ENCODE measurements at places on chromosomes 11 and 22.

- no peak for DNase-seq
These were observed 3.7 kb downstream of the TMEM123 start for GRCh38 chr11:102448869-102449224.

GRCh38 chr11:134542401-134543165 lies 130.5 kb upstream of the B3GAT1 start:
- peak; percentile 30 for DNase-seq

GRCh38 chr11:67604815-67605214 lies 1.9 kb upstream of the NDUFV1 start:
- DNase-seq = no peak

DNA sequence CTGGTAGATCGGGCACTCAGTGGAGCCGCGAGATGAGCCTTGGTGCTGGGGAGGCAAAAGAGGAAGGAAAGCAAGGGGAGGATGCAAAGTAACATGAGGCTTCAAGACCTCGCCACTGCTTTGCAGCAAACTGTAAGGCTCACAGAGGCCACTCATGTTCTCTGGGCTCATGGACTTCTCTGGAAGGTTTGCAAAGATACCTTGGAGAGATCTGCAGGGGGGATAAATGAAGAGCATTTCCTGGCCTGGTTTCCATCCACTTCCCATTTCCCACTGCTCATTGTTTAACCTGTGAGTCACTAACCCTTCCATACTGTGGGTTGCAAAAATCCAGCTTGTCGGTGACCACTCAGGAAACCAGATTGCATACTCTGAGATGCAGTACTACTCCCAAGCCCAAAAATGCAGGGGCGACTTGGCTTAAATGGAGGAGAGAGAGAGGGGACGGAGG lies 38.5 kb downstream of the OSBP2 start:
- DNase-seq = no peak

GRCh38 chr11:118450451-118450850 lies 14.2 kb downstream of the KMT2A start:
- DNase-seq = no peak

DNA sequence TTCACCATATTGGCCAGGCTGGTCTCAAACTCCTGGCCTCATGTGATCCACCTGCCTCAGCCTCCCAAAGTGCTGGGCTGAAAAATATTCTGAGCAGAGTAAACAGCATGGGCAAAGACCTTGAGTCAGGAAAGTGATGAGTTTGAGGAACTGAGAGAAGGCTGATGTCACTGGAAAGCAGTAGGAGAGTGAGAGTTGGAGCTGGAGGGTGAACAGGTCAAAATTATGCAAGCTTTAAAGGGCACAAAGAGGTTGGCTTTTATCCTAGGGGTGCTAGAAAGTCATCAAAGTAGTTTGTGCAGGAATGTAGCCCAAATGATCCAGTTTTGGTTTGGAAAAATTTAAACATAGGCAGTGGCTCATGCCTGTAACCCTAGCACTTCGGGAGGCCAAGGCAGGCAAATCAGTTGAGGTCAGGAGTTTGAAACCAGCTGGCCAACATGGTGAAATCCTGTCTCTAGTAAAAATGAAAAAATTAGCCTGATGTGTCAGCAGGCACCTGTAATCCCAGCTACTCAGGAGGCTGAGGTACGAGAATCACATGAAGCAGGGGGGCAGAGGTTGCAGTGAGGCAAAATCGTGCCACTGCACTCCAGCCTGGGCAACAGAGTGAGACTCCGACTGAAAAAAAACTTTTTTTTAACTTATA lies 44.7 kb upstream of the CXCR5 start:
- no peak for DNase-seq

DNA sequence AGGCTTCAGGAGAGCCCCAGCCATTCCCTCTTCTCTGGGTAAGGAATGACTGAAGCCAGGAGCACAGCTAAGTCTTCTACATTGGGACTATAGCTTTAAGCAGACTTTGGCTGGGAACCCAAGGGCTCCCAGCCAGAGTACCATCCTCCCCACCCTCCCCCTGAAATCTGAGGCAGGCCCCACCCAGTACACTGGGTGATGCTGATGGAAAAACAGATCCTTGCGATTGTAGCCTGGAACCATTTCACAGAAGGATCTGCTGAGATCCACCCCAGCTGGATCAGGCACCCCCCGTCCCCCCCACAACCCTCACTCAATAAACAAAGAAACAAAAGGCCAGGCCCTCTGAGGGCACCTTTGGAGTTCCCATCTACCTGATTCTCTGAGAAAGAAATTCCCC lies 39.8 kb downstream of the IL18BP start:
- peak; percentile 46 for DNase-seq

- no peak for DNase-seq
These were observed 66.7 kb downstream of the BID start for GRCh38 chr22:17707526-17707925.

DNA sequence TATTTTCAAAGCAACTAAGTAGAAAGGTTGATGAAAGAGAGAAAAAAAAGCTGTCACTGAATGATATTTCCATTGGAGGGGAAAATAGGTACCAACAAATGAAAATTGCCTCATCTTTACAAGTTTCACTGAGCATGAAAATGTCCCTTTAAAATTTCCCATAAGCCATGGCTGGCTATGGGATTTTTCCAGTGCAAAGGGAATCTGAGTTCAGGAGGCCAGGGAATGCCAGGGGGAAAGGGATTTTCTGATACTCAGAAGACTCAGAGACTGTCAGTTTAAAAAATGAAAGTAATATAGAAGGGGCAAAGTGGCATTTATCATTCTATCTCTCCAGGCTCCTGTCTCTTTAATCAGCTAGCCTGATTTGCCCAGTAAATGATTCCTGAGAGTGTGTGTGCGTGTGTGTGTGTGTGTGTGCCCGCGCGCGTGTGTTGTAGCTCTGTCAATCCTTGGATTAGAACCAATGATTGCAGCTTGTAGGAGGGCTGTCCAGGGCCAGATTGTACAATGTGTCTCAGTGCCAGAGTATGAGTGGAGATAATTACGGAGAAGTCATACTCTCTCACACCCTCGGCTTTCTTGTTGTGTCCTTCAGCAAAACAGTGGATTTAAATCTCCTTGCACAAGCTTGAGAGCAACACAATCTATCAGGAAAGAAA lies at the start of gene NTM:
TSS of gene NTM (plus strand) at position 526 of the 662 bp plus-strand sequence.
- no peak for DNase-seq

- no peak for DNase-seq
These were observed 5.2 kb upstream of the MAP6 start for GRCh38 chr11:75673977-75674582.

- peak; percentile 18 for DNase-seq
These were observed 95.4 kb downstream of the MYO18B start for GRCh38 chr22:25837288-25837900.

GRCh38 chr22:43857367-43857766 lies 4.9 kb downstream of the SULT4A1 start:
- DNase-seq = no peak

GRCh38 chr11:32312206-32312817 lies 123.0 kb downstream of the WT1 start:
- no peak for DNase-seq

- DNase-seq = no peak
These were observed 25.9 kb downstream of the LARGE2 start for GRCh38 chr11:45948356-45948755.

- peak; percentile 83 for DNase-seq
These were observed 975 bp upstream of the MDK start for GRCh38 chr11:46380340-46381047.

DNA sequence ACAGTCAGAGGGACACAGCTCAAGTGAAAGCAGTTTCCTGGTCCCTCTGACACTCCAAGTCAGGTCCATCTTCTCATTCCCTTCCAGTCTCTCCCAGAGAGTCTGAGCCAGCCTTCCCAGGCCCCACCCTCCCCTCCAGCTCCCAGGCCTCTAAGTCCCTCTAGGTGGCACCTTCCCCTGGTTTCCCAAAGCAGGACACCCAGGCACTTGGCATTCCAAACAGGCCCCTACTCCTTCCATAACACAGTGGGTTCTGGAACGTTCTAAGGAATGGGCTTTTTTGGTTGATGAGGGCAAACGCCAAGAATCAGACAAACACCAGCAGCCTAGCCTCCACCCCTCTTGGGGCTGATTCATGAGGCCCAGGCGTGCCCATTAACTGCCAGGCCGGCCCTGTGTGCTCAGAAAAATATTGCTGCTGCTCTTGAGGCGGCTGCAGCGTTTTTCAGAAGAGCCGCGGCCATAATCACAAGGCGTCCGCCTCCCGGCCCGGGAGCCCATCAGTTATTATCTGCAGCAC lies 418.7 kb downstream of the SOX6 start:
- no peak for DNase-seq

DNA sequence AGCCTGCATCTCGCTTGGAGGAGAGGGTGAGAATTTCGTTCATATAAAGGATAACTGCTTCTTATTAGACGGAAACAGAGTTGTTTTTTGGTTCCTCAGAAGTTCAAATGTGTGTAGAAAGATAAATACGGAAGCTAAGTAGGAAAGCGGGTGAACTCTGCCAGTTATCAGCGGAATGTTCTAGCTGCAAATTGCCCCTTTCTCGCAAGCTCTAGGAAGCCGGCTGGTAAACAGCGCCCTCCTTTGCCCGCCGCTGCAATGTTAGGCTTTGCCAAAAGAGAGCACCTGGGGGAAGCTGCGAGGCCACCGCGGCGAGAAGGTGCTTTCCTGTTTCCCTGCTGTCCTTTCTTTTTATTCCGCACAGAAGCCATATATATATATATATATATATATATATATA lies 67.0 kb downstream of the IGLL5 start:
- no peak for DNase-seq

DNA sequence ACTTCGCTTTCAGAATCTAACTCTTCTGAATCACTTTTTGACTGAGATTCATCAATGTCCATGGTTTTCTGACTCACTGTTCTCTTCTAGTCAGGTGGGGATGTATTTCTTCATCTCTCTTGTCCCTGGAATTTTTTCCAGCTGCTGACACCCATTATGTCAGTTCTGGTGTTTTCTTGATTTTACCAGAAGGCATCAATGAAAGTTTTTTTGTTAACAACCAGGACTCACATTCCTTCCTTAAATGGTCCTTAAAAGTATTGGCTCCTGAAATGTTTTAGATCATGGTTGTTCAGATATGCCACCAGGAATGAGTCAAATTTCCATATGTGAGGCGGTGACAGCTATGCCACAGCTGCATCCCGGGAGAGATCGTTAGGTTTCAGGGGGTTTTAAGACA lies 12.9 kb downstream of the MICAL2 start:
- DNase-seq = no peak

DNA sequence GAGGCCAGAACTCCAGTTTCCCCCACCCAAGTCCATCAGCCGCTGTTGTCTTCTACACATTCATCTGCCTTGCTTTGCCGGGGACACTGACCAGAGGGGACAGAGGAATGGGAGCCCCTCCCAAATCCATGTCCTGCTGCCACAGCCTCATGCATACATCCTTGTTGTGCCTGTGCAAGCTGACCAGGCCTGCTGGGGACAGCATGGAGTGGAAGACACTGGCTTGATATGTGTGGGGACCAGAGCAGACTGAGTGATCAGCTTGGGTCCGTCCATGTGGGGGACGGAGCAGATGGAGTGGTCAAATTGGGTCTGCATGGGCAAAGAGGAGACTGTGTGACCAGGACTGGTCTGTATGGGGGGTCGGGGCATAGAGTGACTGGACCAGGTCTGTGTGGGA lies 43.8 kb downstream of the KCNC1 start:
- DNase-seq = no peak

DNA sequence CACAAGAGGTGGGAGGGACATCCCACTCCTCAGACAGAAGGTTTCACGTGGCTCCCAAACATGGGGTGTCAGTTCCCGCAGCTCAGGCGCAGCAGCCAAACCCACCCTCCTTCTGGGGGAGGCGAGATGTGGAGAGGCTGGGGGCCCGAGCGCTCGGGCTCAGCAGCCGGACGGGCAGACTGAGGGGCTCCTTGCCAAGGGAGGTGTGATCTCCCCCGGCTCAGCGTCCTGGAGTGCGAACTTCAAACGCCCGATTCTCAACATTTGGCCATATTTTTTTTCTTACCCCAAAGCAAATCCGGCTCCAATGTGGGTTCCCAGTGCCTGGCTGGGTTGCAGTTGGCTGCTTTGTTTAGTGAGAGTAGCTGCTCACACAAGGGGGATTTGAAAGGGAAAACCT lies 477.9 kb downstream of the MN1 start:
- DNase-seq = no peak

- no peak for DNase-seq
These were observed 12.0 kb downstream of the TMEM86A start for GRCh38 chr11:18710545-18710944.

- no peak for DNase-seq
These were observed 94.7 kb downstream of the SERGEF start for GRCh38 chr11:17918049-17918605.

GRCh38 chr22:42869463-42869862 lies 12.4 kb upstream of the ARFGAP3 start:
- DNase-seq = no peak

DNA sequence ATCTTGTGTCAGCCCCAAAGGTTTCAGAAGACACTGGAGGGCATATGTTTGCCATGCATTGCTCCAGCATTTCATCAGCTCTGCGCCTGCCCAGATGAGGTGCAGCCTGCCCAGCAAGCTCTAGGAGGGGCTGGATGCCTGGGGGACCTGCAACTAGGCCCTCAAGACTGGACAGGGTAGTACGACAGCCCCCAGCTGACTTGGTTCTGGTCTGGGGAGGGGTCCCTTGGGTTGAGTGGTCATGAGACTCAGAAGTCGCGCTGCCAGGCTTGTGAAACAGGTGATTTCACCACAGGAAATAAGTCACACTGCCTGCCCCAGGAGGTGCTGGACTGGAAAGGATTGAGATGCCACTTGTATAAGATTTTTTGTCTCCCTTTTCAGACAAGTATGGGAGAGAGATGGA lies 23.4 kb downstream of the TPBGL start:
- no peak for DNase-seq

DNA sequence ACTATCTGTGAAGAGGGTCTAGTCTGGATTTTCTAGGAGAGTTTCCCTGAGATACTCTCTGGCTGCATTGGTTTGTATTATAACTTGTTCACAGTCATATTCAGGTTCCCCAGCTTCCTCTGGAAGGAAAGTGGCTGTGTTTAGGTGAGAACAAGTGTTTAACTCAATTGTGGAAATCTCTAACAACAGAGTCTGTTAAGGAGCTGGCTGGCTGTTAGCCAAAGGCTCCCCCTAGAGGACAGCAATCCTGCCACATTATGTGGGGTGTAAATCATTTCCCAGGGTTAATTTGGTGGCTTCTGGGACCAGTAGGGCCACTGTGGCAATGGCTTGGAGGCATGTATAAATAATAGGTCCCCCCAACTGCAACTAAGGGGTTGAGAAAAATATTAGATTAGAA lies 18.4 kb downstream of the MS4A6E start:
- DNase-seq = peak; percentile 54

- no peak for DNase-seq
These were observed 38.2 kb downstream of the KIAA0930 start for GRCh38 chr22:45202333-45203149.

GRCh38 chr11:2653930-2654739 lies 45.7 kb downstream of the KCNQ1OT1 start:
- no peak for DNase-seq

- DNase-seq = no peak
These were observed 1.5 kb downstream of the YPEL4 start for GRCh38 chr11:57647960-57648800.

GRCh38 chr11:28137366-28137765 lies 29.2 kb downstream of the METTL15 start:
- DNase-seq = no peak

GRCh38 chr11:64129403-64129802 lies 36.5 kb downstream of the MACROD1 start:
- no peak for DNase-seq

GRCh38 chr11:57133366-57134038 lies 48.3 kb upstream of the LRRC55 start:
- DNase-seq = no peak

GRCh38 chr22:49826603-49827270 lies 936 bp downstream of the BRD1 start:
- DNase-seq = peak; percentile 70

GRCh38 chr11:64152841-64153691 lies 12.8 kb downstream of the MACROD1 start:
- DNase-seq = peak; percentile 94

- peak; percentile 57 for DNase-seq
These were observed 1.5 kb upstream of the LARGE1 start for GRCh38 chr22:33921525-33922348.
